IPS-NIHi11 (cell line): ENCODE measurements at places on chromosomes 6 and 20.
A peak's percentile ranks its signal among the peaks of the same experiment; 100 is the strongest.

DNA sequence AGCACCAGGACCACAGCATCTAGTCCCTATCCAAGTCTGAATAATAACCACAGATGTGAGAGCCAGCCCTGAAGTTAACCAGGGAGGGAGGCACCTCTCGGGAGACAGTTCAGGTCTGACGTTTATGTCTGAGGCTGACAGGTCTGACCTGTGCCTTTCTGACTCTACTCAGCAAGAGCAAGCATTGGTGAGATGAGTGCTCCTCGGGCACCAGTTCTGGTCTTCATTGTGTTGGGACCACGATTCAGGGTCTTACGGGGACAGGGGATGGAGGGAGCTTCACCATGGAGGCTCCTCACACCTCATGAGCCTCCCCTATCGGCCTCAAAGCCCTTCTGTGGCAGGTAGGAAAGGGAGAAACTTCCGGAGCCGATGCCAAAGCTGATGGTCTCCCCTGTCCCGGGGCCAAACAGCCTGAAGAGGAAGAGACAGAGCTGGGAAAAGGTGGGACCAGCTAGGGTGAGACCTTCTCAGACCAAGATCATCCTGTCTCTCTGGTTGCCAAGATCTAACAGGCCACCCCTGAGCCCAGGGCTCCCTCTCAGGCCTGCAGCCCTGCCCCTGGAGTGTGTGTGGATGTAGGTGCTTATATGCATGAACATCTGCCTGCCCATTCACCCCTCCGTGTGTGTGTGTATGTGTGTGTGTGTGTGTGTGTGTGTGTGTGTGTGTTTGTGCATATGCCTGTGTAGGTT lies 170.5 kb downstream of the VEGFA start:
- DNase-seq: no peak

DNA sequence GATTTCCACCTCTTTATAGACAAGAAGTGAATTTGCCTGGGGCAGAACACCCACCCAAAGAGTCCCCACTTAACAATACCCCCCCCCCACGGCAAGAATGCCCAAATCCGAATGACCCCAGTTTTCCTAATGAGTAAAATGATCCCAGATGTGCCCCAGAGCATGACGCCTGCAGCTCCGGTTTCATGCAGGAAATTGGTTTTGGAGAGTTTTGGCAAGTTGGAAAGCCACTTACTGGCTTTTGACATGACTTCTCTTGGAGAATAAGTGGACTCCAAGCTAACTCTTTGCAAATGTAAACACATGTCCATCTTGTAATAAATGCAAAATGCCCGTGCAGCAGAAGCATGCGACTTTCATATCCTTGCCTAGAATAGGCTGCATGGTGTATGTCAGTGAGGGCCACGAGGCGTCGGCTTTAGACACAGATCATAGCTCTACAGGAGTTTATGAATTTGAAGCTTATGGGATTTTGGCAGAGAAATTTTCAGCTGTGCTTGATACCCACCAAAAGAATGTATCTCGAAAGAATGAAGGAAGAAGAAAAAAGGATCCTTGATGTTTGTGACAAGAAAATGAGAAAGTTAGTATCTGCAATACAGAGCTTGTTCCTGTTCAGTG lies 24.2 kb downstream of the EDN3 start:
- DNase-seq: no peak

DNA sequence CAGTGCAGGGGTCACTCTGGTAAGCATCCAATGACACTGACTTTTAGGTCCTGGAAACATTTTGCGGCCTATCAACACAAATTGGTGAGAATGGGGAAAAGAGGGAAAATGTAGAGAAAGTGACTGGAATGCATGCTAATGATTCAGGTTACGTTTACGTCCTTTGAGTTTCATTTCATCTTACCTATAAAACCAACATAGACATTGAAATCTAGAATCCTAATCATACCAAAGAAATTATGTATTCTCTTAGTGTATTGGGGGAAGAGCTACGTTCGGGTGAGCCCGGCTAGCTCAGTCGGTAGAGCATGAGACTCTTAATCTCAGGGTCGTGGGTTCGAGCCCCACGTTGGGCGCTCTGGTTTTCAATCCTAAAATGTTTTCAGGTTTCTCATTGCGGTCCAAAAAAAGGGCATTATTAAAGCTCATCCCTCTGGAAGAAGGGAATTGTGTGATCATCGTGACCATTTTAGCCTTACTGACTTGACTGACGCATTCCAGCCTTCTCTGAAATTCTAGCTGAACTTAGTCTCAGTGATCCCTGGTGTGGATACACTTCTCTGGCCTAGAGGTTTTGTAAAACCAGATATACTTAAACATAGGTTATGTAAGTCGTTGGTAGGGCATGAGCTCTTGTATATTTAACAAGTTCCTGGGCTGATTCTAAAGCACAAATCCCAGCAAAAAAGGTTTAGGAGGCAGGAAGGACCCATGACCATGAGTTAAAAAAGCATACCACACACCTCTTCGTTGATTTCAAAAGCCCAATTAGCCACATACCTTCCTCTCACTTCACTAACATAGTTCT lies 18.3 kb downstream of the HMGN4 start:
- DNase-seq: peak; percentile 50

DNA sequence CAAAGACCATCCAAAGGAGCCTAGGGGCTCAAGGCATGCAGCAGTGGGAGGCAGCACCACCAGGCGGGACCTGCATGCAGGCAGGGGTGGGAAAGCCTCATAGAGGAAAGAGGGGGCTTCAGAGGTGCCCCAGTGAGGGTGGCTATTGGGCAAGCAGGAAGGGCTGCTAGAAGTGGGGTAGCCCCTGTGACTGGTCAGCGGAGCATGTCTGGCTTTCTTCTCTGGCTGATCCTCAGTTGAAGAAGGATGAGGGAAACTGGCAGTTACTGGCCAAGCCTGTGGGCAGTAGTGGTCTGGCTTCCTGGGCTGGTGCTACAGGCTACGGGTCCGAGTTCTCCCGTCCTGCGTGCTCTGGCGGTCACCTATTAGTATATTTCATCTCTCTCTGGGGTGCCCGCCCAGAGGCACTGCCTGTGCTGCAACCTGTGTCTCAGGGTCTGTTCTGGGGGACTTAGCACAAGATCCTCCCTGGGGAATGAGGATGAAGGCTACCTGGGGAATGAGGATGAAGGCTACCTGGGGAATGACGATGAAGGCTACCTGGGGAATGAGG lies 35.9 kb upstream of the CST7 start:
- no peak for DNase-seq

- DNase-seq: no peak
Observed at GRCh38 chr6:130517444-130517931, 151.7 kb downstream of the TMEM200A start.

GRCh38 chr6:17389274-17389847 lies 4.0 kb upstream of the CAP2 start:
- no peak for DNase-seq

GRCh38 chr20:58666702-58667101 lies 15.6 kb downstream of the STX16 start:
- DNase-seq: no peak

DNA sequence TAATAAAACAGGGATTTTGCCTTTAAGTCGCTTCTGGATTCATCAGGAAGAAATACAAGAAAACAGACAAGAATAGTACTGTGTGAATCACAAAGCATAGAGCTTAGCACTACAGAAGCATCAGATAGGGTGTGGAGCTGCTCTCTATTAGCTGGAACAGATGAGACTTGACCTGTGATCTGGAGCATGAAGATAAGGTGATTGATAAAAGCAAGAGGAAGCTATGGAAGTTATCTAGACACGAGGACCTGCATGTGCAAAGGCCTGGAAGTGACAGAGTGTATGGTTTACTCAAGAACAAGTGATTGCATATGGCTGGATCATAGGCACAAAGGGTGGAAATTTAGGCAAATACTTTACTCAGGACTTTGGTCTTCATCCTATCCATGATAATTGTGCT lies 112.9 kb upstream of the MLIP start:
- DNase-seq: no peak

- DNase-seq: no peak
Observed at GRCh38 chr20:41167118-41167470, 29.8 kb downstream of the PLCG1 start.

DNA sequence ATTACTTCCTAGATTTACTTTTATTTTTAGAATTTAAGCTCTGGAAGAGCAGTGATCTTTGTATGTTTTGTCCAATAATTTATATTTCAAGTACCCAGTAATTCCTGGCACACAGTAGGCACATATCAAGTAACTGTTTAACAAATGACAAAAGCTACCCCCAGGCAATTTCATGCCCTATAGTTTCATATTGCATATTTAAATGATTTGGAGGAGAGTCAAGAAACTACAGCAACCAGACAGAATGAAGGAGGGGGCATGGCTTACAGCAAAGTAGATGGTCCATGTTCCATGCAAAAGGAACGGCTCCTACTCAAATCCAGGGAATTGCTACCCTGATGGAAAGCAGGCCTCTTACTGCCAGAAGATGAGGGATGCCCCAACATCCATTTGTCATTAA lies 113.5 kb downstream of the ARHGAP18 start:
- no peak for DNase-seq

DNA sequence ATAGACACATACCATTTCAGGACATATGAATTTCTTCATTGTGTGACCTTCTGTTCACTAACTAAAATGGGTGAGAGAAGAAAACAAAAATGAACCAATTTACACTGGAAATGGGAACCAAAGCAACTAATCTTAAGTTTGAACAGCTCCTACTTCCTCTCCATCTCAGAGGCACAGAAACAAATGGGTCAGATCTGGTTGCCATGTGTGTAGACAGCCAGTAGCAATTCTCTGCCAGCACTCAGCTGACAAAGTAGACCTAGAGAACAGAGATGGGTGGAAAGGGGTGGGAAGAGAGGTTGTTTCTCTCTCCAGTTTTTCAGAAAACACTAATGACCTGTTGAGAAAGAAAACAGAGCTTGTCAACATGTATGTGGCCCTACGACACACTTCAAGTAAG lies 14.3 kb upstream of the POPDC3 start:
- DNase-seq: no peak

DNA sequence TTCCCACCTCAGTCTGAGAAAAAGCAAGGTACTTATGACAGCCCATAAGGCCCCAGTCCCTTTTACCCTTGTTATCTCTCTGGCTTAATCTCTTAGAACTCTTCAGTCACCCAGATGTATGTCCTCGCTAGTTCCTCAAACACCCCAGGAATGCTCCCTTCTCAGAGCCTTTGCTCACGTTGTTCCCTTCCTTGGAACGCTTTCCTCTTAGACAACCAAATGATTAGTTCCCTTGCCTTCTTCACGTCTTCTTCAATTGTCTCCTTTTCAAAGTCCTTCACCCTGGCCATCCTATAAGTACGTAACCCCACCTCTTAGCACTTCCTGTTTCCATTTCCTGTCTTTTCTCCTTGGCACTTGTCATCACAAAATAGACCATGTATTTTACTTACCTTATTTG lies 1.1 kb upstream of the APOBEC2 start:
- DNase-seq: no peak

DNA sequence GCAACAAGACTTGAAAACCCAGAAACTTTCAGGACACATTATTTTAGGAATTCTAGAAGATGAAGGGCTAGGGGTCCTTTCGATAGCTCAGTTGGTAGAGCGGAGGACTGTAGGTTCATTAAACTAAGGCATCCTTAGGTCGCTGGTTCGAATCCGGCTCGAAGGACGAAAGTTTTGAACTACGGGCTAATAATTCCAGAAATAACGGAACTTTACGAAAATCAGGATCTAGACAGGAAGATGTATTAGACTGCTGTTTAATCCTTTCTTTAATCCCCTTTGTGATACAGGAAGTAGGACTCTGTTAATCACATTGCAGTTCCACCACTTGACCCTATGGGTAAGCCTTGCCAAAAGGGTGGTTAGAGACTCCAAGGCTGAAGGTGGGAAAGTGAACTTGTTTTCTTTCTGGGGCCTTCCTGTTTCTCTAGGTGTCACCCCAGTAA lies 21.2 kb upstream of the ABT1 start:
- no peak for DNase-seq

DNA sequence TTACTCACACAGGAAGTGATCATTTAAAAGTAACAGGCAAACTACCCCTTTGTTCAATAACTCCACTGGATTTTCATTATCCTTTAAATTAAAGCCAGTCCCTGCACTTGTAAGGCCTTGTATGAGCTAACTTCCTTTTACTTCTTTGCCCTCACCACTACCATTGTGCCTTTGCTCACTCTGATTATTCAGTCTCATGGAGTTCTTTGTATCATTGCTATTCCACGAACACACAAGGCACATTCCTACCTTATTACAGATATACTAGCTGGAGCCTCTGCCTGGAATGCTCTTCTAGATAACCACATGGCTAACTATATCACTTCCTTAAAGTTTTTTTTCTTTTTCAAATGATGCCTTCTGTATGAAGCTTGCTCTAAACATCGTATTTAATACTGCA lies 748.6 kb upstream of the HS3ST5 start:
- no peak for DNase-seq

- DNase-seq: no peak
Observed at GRCh38 chr20:16940701-16941100, 192.5 kb downstream of the OTOR start.

DNA sequence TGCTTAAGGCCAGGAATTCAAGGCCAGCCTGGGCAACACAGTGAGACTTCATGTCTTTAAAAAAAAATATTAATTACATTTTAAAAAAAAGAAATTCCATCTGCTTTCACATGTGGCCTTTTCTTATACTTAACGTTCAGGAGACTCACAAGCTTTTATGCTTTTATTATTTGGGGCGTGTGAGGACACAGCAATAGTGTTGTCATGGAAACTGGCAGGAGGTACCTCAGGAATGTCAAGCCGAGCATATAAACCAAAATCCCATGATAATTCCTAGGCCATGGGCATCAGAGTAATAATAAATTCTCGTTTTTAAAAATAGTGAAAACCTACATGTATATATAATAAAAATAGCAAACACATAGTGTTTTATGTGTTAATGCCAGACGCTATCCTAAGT lies 89.8 kb downstream of the IYD start:
- DNase-seq: no peak

DNA sequence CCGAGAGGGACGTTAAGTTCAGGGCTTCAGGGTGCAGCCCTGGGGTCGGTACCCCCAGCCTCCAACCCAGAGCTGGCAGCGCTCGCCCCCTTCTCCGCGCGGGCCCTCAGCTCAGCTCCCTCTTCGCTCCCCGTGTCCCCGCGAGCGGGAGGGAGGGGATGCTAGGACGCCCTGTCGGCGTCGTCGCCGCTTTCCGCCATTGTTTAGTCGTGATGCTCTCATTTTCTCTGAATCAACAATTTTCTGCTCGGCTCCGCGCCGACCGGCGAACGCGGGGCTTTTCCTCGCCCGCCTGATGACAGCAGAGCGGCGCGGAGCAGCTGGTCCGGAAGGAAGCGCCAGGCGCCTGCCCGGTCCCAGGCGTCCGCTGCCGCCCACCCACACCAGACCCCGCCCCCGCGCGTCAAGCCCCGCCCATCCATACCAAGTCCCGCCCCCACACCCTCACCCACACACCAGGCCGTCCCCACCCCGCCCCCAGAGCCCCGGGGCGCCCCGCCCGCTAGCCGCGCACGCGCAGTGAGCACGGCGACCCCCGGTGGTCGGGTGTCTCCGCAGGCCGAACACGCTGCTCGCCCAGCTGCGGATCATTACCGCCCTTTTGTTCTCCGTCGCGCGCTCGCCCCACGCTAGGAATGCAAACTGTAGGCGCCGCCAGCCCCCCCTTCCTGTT lies 50.1 kb upstream of the SLC32A1 start:
- DNase-seq: peak; percentile 96
